ENCODE measurements at places on chromosomes 5 and 9. TPM values are rescaled to one million over a fixed set of nuclear protein-coding genes. Genes with fewer than 3 reads are reported as not detected.

- DNase-seq = no peak
Observed at GRCh38 chr9:83707518-83707767, 315 bp downstream of the UBQLN1 start.

DNA sequence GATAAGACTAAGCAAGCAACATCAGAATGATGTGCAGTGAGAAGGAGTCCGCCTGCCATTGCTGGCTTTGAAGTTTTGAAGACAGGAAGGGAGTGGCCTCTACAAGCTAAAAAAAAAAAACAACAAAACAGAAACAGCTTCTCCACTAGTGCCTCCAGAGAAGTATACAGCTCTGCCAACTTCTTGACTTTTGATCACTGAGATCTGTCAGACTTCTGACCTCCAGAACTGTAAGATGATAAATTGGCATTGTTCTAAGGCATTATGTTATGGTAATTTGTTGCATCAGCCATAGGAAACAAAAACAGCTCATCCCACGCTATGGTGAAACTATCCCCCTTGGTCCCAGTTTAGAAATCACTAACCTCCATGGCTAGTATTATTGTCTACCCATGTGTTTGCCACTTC is 131.0 kb upstream of the VCAN start:
- DNase-seq = no peak

- DNase-seq = no peak
Observed at GRCh38 chr9:22129633-22130032, 120.5 kb upstream of the CDKN2B start.

- peak; percentile 8 for DNase-seq
Observed at GRCh38 chr9:22238809-22239684, 207.6 kb upstream of the DMRTA1 start.

DNA sequence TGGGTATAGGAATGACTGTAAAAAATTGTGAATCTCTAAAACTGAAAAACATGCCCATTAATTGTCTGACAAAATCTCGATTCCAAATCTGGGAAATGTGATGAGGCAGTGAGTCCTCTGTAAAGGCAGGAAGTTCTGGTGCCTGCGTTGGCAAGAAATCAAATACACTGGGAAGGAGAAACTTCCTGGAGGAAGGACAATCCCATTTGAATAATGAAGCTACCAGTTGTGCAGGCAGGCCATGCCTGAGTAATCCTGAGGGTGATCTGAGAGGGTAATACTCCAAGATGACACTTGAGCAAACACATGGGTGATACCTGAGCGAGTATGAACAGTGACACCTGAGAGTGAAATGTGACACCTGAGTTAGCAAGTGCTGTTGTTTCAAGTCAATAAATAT is 49.7 kb downstream of the KIF24 start:
- no peak for DNase-seq

GRCh38 chr5:97629276-97629675 is 446.2 kb upstream of the RIOK2 start:
- DNase-seq = no peak

GRCh38 chr5:125683669-125684068 is 739.5 kb upstream of the GRAMD2B start:
- DNase-seq = no peak

GRCh38 chr9:13443346-13444244 is 164.1 kb upstream of the MPDZ start:
- DNase-seq = no peak

GRCh38 chr9:96524764-96525163 is 74.8 kb downstream of the HABP4 start:
- no peak for DNase-seq

DNA sequence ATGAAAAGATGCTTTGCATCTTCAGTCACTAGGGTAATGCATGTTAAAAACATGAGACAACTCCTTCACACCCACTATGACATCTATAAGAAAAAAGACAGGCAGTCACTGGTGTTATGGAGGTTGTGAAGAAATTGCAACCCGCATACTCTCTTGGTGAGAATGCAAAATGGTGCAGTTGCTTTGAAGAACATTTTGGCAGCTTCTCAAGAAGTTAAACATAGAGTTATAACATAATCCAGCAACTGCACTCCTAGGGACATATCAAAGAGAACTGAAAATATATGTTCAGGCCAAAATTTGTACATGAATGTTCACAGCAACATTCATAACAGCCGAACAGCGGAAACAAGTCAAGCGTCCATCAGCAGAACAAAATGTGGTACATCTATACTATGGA is 46.3 kb upstream of the TBC1D9B start:
- DNase-seq = no peak

DNA sequence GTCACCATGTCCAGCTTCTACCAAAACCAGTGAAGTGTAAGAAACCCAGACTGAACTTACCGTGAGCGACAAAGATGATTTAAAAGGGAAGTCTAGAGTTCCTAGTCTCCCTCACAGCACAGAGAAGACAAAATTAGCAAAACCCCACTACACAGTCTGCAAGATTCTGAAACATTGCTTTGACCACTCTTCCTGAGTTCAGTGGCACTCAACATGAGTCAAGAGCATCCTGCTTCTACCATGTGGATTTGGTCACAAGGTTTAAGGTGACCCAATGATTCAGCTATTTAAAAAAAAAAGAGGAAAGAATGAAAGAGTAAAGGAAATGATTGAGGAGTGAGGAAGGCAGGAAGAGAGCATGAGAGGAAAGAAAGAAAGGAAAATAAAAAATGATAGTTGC is 19.8 kb downstream of the IL7R start:
- DNase-seq = no peak

DNA sequence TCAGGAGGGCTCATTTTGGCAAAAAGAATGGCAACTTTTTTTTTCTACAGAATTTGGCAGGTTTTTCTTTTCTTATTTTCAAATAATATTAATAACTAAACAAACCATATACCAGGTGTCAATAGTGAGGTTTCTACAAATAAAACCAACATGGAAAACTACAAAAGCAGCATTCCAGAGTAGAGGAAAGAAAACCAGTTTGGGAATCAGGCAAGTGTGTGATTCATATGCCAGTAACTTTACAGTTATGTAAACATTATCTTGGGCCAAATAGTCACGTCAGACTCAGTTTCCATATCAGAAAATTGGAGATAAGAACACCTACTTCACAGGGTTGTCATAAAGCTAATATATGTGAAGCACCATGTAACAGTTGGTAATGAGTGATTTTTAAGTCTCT is 51.7 kb downstream of the FBXW11 start:
- DNase-seq = no peak

GRCh38 chr5:73215531-73215890 is 42.5 kb downstream of the TMEM174 start:
- no peak for DNase-seq

GRCh38 chr9:126860077-126860756 is at the start of gene ZBTB34:
ZBTB34 (plus strand) TSS chr9:126860639; CDS start chr9:126879400, 18,761 bp downstream.
- DNase-seq = peak; percentile 95

DNA sequence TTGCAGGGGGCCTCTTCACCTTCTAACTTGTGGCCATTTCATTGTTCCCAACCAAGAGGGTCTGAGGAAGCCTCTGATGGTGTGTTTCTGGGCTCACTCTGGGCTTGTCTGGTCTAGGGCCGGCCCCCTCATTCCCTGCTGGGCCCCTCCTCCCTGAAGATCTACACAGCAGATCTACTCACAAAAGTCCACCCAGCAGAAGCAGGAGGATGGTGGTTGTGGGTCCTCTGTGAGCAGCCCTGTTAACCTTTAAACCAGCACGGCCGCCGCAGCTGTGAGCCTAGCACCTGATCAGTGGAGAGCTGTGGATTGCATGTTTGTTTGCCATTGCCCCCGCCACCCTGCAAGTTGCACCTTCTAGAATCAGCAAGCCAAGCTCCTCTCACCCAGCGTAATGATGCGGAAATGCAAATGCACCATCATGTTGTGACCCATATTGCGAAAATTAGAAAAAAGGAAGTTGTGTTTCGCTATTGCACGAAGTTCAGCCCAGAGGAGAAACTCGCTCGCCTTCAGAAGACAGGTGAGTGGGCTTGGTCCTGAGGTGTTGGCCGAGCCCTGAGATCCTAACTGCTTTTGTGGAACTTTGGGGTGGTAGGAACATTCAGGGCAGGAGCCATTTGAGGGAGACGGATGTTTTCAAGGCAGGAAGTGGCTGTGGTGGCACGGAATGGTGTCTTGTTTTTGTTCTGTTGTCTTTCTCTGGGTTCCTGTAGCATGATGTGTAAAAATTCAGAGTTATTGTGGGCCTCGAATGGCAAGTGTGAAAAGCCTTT is 16.7 kb downstream of the FGD3 start:
- no peak for DNase-seq

DNA sequence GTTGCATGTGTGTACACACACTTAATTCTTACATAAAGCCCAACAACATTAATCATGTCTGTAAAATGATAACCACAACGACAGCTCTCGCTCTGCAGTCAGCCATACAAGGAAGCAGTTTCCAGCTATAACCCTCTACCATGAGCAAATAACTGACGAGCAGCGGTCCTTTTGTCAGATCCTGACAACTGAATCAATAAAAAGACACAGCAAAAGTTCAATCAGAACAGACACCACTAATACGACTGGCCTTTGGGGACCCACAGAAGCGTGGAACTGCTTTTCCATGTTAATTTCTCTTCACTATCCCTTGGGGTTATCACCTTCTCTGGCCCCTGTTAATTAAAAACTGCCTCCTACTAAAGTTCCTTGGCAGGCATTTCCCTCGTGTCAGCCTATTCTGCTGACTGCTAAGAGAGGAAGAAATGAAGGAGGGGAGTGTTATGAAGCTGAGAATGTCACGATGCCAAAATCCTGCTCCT is 722.8 kb upstream of the GRAMD2B start:
- no peak for DNase-seq

- no peak for DNase-seq
Observed at GRCh38 chr5:57302643-57303042, 128.8 kb downstream of the GPBP1 start.

- no peak for DNase-seq
Observed at GRCh38 chr5:67792891-67793290, 422.7 kb upstream of the PIK3R1 start.

GRCh38 chr5:142913728-142914338 is 143.7 kb downstream of the ARHGAP26 start:
- no peak for DNase-seq

- DNase-seq = peak; percentile 13
Observed at GRCh38 chr5:141958546-141959172, 657 bp upstream of the PCDH12 start.

DNA sequence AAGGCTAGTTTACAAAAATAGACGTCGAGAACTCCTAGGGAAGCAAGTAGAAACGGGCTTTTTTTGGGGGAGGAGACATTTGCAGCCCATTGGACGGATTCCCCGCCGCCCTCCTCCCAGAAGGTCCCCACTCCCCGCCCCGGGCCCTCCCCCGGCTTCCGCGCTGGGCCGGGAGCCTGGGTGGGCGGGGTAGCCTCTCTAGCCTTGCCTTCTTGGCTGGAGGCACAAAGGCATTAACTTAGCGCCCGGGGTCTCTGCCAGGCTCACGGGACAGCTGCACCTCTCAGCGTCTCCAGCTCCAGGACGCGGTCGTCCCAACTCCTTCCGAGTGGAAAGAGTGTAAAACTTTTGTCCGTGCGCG is at the start of gene DMRTA1:
Gene DMRTA1 (plus strand): TSS at position 236 of the 361 bp plus-strand sequence. CDS start 242 bp downstream, outside the sequence.
- peak; percentile 93 for DNase-seq

GRCh38 chr5:4628645-4629385 is 511.3 kb upstream of the ADAMTS16 start:
- DNase-seq = no peak

DNA sequence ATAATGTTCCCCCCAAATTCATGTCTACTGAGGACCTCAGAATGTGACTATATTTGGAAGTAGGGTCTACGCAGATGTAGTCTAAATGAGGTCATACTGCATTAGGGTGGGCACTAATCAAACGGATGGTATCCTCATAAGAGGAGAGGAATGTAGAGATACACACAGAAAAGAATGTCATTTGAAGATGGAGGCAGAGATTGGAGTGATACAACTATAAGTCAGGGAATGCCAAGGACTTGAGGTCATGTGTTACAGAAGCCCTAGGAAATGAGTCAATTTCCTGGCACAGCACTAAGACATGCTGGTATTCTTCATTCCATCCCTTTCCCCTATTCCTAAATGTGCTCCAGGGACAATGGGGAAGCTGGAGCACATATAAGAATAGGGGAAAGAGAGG is 758 bp upstream of the PDCD1LG2 start:
- DNase-seq = no peak

- DNase-seq = peak; percentile 63
Observed at GRCh38 chr5:169302491-169303118, 1.7 kb upstream of the SLIT3 start.

DNA sequence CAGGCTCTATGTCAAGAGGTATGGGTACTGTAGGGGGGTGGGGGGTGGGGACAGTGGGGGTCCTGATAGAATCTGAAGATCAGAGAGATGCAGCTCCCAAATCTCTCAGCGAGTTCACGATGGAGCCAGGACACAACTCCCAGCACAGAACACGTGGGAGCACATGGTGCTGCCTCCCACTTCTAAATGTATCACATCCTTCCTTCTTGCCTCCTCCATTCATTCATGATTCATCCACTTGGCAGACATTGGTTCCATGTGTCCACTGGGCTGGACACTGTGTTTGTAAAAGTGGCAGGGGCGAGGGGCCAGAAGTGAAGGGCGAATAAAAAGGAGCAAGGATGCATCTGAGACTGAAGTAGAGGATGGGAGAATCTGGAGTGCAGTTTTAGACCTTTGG is 33.9 kb downstream of the SH3TC2 start:
- no peak for DNase-seq

DNA sequence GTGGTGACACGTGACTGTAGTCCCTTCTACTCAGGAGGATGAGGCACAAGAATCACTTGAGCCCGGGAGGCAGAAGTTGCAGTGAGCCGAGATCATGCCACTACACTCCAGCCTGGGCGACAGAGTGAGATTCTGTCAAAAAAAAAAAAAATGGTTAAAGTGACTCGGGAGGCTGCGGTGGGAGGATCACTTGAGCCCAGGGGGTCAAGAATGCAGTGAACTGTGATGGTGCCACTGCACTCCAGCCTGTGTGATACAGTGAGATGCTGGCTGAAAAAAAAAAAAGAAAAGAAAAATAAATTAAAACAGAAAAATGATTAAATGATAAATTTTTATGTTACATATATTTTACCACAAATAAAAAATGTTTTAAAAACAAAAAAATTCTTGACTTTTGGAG is 51.9 kb downstream of the KLF4 start:
- no peak for DNase-seq

Gene ADAMTS2
- 1.7 TPM for total RNA-seq

Gene ADAMTSL1
- 1.8 TPM for total RNA-seq

Gene PCDHGA3
- not detected for total RNA-seq

Gene CDX1
- total RNA-seq = 0.62 TPM

Gene CTSV
- total RNA-seq = 50.5 TPM

Gene SPAAR
- 0.07 TPM for total RNA-seq

Gene OR4F3
- total RNA-seq = not detected

Gene MAP1B
- total RNA-seq = 31.1 TPM

Gene NMUR2
- total RNA-seq = not detected

Gene SOWAHA
- total RNA-seq = 0.21 TPM

Measured in H7 (cell line).